Hematopoietic multipotent progenitor cell treated with erythropoietin and hydrocortisone succinate and interleukin-3 and kit ligand, for 15 days (in vitro differentiated cells): ENCODE measurements at places on chromosomes 2 and 18.

DNA sequence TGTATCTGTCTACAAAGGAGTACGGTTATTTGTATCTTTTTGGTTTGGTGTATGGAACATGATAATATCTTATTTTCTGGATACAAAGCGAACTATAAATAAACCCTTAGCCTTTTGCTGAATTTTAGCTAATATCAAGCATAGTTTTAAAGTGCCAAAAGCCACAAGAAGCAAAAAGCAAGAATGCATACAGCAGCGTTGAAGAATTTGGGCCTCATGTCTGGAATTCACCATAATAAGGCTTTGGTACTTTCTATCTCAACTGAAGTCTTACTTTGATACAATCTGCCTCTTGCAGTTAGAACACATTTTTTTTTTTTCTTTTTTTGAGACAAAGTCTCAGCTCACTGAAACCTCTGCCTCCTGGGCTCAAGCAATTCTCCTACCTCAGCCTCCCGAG lies 151.5 kb downstream of the ERBB4 start:
- DNase-seq, result no peak

DNA sequence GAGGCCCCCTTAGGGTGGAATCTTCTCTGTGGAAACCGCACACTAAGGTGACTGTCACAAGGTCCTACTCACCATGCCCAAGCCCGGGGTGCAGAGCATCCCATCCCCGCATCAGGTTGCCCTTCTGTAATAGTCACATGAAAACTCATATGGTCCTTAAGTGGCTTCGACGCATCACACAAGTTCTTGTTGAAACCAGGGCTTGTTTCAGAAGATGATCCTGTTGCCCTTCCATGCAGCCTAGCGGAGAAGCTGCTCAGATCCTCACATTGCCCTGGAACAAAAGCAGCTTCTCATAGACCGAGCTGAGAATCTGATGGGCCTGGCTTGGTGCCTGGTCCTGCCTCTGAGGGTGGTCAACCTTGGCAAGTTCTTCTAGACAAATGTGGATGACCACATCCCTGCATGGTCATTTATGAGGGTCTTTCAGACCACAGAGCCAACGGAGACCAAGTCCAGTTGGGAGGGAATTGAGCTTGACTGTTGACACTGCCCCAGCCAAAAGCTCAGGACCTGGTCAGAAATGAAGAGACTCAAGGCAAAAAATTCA lies 54.1 kb downstream of the PDCL3 start:
- DNase-seq, result no peak

DNA sequence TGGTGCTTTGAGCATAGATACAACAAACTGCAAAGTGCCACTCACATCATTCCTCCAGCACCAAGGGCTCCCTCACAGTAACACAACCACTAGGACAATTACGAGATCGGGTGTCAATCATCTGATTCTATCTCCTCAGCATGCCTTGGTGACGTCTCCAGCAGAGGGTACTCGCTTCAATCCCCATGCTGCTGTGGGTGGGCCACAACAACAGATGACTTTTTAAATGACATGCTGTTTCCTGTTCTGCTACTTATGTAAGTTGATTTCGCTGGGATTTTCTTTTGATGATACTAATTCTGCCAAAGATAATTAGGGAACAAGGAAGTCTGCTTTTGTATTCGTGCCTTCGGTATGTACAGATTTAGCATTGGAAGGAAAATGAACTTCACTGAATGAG lies 1113.0 kb downstream of the BCL11A start:
- no peak for DNase-seq

GRCh38 chr2:72744049-72744448 lies 81.8 kb downstream of the EXOC6B start:
- no peak for DNase-seq

DNA sequence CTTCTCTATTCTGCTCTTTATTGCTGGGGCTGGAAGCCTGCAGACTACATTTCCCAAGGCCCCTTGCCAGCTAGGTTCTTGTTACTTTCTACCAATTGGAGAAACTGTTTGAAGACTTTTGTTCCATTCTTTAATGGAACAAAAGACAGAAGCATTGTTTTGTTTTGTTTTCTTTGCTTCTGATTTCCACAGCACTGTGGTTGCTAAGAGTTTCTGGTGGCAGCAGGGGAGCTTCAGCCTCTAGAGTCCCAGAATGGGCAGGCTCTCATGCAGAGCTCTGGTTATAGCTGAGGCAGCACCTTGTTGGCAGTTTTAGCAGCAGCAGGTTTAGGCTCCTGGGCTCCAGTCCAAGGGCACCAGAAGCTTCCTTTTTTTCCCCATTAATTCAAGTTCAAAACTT lies 234.3 kb downstream of the ETAA1 start:
- DNase-seq, result no peak

DNA sequence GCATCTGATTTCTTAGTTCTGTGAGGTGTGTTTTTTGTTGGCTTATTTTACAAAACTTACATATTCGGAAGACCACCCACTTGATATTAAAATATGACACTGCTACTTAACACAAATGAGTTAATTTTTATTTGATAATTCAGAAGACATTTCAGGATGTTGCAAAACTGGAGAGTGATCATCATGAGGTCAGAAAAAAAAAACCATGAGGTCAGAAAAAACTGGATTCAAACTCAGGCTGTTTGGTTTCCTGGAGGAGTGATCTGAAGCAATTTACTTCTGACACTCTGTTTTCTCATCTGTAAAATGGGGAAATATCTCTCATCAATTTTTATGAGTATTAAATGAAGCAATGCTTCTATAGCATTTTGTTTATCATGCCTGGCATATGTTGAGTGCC lies 1.8 kb upstream of the CCBE1 start:
- no peak for DNase-seq

- DNase-seq, result no peak
These were observed 20.8 kb upstream of the MBP start for GRCh38 chr18:77153404-77153803.

- no peak for DNase-seq
These were observed 50.6 kb downstream of the GALNT3 start for GRCh38 chr2:165743442-165743841.

DNA sequence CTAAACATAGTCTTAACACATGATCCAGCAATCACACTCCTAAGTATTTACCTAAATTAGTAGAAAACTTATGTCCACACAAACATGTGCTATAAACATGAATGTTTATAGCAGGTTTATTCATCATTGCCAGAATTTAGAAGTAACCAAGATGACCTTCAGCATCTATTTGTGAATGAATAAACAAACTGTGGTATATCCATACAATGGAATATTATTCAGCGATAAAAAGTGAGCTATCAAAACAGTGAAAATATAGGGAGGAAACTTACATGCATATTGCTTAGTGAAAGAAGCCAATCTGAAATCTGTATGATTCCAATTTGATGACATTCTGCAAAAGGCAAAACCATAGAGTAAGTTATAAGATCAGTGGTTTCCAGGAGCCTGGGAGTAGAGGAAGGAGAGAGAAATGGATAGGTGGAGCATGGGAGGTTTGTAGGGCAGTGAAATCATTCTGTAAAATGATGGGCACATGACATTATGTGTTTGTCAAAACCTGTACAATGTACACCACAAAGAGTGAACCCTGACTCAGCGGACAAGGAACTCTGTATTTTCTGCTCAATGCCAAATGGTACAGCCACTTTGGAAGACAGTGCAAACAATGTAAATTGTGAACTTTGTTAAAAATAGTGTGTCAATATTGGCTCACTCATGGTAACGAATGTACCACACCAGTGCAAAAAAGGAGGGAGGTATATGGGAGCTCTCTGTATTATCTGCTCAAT lies 61.9 kb upstream of the IGFBP2 start:
- DNase-seq, result no peak

DNA sequence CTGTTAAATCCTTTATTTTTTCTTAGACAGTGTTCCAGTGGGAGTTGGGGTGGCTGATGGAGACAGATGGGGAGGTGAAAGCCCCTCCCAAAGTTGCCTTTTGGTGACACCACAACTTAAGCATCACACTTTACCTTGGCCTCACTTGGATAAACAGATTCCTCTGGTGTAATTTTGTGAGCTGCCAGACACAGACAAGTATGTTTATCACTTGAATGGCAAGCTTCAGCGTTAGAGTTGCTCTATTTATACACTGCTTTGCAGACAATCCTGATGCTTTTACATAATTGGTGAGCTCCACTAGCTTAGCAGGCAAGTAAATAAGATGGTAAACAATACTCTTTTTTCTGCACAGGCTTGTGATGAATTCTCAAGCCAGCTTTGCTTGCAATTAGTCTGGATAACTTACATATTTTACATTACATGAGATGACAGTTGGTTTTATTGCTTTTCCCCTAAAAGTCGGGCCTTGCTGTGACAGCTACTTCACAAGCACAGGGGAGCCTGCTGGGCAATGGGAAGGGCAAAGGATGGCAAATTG lies 226.2 kb downstream of the SLC8A1 start:
- no peak for DNase-seq

DNA sequence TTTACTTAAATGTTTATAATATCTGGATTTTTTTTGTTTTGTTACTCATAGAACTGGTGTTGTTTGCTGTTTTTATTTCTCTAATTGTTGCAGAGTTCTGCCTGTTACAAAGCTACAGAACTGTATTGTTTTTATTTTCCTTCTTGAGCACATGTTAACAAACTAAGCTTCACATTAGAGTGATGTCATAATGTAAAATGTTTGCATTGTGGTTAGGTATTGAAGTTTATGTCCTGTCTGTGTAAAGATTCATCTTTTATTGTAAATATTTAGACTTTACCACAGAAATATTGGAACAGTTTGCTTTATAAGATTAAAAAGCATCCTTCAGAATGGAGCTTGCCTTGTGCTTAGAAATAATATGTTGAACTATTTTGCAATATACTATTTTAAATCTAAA lies 67.7 kb downstream of the CLIP4 start:
- no peak for DNase-seq

GRCh38 chr2:181107628-181107945 lies 127.2 kb downstream of the UBE2E3 start:
- no peak for DNase-seq

DNA sequence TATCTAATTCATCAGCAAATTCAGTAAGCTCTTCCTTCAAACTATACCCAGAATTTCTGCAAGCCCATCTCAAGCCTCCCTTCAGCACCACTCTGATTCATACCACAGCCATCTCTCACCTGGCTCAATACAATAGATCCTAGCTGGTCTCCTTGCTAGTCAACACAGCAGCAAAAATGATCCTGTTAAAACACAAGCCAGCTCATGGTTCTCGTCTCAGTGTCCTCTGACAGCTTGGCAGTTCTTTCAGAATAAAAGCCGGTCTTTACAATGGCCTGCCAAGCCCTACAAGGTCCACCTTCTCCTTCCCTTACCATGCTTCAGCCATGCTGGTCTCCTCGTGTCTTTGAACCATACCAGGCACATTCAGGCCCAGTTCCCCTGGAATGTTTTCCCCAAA lies 296.9 kb upstream of the RND3 start:
- DNase-seq, result no peak

GRCh38 chr2:181170256-181170655 lies 189.9 kb downstream of the UBE2E3 start:
- no peak for DNase-seq

- DNase-seq, result no peak
These were observed 38.5 kb upstream of the SIGLEC15 start for GRCh38 chr18:45786941-45787340.

DNA sequence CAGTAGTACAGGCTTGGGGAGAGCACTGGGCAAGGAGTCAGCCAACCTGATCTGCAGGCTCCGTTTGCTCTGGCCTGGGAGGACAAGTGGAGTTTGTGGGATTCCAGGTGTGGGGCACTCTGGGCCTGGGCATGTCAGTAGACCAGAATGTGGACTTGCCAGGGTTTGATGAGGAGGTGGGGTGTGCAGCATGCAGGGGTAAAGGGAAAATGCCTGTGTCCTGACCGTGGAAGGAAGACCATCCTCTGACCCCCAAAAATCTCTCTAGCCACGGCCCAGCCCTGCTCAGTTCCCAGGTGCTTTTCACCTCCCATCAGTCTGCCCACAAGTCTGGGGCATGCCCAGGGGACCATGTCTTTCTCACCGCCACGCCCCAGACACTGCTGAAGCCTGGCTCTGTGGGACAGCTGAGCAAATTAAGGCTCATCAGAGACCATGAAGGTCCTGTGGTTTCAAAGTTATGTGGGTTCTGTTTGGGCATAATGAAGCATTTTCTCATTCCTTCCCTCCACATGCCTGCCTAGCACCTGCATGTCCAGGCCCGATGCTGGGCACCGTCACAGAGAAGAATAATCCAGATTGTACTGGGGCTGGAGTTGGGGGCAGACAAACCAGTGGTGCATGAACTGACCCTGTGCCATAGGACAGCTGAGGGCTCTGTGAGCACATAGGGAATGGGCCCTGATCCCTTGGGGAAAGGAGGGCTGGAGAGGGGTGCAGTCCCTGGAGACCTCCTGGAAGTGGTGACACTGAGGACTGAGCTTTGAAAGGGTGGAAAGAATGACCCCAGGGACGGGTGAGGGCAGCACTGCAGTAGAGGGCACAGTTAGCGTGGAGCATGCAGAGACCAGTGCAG lies 6.5 kb upstream of the KCNF1 start:
- DNase-seq, result no peak

DNA sequence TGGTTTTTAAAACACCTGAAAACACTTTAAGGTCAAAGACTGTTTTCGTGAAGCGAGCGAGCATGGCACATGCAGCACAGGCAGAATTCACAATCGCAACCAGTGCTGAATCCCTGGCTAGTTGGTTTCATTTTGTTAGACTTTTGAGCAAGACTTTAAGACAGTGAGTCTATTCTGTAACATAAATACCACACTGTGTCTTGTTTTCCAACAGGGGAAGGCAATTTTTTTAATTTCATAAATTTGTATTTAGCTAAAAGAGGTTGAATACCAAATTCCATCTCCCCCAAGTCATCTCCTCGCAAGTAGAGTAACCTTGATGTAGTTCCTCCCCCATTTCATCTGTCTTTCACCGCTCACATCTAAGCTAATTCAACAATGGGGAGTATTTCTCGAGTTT lies 1.4 kb downstream of the CERKL start:
- no peak for DNase-seq

DNA sequence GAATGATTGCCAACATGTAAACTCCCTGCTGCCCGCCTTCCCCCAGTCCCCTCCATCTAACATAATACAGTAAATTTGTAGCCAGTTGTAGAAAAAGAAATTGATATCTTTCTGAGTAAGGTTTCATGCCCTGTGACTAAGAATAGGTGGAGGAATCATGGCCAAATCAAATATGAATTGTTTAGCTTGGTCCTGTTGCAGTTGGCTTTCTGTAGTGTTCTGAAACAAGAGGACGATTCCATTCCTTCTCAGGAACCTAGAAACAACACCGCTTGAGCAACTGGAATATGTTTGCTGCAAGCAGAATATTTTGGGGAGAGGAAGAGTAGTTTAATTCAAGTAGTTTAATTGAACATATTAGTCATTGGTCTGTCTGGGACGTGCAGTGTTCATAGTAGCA lies 7.0 kb upstream of the DRC1 start:
- DNase-seq, result no peak

- DNase-seq, result no peak
These were observed 52.7 kb upstream of the ALK start for GRCh38 chr2:29974086-29974485.

DNA sequence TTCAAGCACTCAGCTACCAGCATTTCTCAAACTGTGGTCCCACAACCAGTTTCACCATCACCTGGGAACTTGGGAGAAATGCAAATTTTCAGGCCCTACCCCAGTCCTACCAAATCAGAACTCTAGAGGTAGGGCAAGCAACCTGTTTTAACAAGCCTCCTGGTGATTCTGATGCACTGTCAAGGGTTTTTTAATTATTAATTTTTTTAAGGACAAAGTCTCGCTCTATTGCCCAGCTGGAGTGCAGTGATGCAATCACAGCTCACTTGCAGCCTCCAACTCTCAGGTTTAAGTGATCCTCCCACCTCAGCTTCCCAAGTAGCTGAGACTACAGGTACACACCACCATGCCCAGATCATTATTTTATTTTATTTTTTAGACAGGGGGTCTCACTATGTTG lies 7.8 kb downstream of the ACMSD start:
- DNase-seq, result no peak

- no peak for DNase-seq
These were observed 3.7 kb downstream of the ETAA1 start for GRCh38 chr2:67400560-67401485.
